ENCODE measurements at places on chromosomes 1 and 21.

- no peak for DNase-seq
Observed at GRCh38 chr1:24389231-24389678, 24.3 kb downstream of the STPG1 start.

- DNase-seq: no peak
Observed at GRCh38 chr1:25217598-25218232, 14.6 kb downstream of the SYF2 start.

GRCh38 chr1:204074274-204075138 lies 1.6 kb downstream of the SOX13 start:
- no peak for DNase-seq

GRCh38 chr1:17277511-17278159 lies 28.7 kb downstream of the PADI3 start:
- DNase-seq: no peak

DNA sequence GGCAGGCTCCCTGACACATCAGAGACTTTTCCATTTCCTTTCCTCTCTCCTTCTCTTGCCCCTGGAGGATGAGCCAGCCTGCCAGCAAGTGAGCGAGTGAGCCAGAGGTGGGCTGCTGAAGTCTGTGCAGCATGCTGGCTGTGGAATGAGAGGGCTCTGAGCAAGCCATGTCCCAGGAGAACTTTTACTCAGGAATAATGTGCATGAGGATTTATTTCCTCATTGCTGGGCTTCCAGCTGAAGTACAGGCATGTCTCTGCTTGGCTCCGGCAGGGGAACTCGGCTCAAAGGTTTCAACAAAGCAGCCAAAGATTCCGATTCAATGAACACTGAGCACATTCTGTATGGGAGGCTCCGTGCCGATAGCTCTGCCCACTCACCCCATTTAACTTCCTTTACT lies 43.7 kb downstream of the UBIAD1 start:
- DNase-seq: no peak

DNA sequence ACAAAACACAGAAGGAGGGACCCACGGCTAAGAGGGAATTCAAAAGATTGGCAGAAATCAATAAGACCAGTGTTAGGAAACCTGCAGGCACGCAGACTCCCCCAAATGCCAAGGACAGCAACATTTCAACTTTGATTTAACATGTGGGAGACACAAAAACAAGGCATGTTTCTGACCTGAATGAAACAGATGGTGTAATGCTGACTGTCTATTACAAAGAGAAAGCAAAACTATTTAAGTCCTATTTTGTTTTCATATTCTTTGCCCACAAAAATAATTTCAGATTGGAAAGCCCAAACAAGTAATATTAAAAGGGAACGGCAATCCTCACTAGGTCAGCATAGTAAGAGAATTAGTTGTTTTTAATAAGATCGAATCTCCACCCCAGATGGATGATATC lies 107.9 kb downstream of the S1PR1 start:
- no peak for DNase-seq

- no peak for DNase-seq
Observed at GRCh38 chr1:924656-925560, 1.2 kb downstream of the SAMD11 start.

DNA sequence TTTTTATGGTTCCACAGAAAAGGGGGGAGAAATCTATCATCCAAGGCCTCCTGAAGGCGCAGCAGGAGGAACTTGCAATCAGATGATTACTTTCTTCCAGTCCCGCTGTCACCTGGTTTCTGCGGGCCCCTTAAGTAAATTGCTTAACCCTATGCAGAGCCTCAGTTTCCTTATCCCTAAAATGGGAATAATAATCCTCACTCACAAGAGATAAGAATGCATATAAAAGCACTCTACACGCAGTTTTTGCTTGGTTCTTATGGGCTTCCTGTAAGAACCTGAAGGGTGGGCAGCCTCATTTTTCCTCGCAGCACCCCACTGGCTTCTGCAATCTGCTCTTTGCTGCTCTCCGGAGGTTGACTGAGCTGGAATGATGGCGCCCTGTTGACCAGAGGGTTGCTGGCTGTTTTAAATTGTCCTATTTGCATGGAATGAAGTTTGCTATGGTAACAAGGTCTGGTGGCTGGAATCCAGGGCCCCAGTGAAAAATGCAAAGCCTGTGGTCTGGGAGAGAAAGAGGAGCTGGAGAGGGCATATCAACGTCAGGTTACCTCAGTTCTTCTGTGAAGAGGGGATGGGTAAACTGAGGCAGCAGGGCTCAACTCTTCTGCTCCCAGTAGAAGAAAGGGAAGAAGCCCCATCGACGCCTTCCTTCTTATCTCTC lies 1.0 kb upstream of the KAZN start:
- DNase-seq: no peak

- DNase-seq: no peak
Observed at GRCh38 chr1:226737819-226738420, 1.2 kb downstream of the ITPKB start.

GRCh38 chr21:37257511-37257966 lies 9.6 kb downstream of the VPS26C start:
- no peak for DNase-seq

GRCh38 chr1:153953859-153954365 lies 4.5 kb downstream of the CRTC2 start:
- DNase-seq: no peak

DNA sequence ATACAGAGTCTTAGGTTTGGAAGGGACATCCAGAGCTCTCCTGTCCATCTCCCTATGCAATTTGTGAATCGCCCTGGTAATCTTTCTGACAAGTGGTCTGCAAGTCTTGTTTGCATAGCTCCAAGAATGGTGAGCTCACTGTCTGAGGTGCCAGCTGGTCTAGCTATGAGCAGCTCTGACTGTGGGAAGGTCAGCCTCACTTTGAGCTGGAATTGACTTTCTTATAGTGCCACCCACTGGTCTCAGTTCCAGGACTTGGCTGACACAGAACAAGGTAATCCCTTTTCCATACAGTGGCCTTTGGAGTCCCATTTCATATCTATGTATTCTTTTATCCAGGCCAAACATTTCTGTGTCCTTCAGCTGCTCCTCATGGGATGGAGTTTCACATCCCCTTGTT lies 95.6 kb upstream of the C8B start:
- DNase-seq: no peak

GRCh38 chr1:170670802-170671628 lies 7.1 kb downstream of the PRRX1 start:
- no peak for DNase-seq

DNA sequence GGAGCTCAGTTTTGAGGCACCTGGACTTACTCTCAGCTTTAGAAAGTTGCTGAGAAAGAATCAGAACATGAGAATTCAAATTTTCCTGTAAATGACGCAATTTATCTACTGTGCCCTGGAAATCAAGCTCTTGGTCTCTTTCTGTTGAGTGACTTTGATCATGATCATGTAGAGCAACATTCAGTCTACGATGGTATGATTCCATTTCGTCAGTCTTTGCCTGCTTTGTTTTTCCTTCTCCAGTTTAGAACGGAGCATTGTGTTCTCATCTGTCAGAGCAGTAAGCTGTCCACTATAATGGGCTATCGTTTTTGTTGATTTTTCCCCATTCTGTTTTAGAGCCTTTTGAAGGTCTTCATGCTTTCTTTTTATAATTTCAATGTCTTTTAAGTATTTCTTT lies 20.7 kb downstream of the SFT2D2 start:
- no peak for DNase-seq

DNA sequence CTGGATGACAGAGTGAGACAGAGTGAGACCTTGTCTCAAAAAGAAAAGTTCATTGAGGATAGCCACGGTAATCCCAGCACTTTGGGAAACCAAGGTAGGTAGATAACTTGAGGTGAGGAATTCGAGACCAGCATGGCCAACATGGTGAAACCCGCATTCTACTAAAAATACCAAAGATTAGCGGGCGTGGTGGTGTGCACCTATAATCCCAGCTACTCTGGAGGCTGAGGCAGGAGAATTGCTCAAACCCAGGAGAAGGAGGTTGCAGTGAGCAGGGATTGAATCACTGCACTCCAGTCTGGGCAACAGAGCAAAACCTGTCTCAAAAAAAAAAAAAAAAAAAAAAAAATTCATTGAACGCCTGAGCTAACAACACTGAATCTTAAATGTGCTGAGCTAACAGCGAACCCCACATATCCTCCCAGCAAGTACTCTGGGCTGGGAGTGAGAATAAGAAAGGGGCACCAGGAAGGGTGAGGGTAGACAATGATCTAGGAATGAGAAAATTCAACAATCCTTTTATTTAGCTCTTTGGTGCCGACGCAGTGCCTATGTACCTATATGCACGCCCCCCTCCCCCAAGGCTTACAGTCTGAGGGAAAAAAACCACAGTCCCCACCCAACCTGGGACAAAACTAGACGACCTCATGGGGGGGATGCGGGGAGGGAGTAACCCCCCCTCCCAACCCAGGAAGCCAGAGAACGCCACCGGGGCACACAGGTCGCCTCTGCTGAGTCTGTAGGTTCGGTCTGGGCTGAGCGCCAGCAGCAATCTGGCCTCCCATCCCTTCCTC lies 1.4 kb upstream of the CACNA1S start:
- DNase-seq: no peak

DNA sequence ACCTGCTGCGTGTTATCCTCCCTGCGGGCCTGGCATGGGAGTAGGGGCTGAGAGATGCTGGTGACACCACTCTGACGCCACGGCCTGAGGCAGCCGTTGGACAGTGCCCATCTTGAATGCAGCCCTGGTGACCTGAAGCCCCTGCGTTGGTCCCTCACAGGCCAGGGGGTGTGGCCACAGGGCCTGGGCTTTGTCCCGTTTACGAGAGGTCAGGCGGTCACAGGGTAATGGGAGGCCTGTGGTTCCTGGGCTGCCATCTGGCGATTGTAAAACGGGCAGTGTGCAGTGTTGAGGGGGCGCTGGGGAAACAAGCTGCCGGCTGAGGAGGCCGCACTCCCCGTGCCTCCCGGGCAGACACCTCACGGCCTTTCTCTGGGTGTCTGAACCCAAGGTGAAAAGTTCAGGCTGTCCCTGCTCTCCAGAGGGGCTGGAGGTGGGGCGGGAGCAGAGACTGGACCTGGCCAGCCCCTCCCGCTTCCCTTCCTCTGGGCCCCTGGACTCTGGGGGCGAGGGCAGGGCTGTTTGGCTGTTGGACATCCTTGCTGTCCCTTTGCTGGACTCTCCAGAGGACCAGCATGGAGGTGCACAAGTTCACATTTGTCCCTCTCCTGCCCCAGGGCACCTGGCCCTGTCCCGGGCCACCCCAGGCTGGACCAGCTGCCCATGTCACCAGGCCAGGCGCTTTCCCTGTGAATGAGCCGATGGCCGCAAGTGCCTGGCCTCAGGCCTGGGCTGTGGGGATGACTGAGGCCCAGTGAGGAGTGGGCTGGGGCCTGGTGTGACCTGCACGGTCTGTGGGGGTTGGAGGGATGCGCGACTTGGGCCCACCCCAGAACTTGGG lies 42.4 kb downstream of the SKI start:
- no peak for DNase-seq

DNA sequence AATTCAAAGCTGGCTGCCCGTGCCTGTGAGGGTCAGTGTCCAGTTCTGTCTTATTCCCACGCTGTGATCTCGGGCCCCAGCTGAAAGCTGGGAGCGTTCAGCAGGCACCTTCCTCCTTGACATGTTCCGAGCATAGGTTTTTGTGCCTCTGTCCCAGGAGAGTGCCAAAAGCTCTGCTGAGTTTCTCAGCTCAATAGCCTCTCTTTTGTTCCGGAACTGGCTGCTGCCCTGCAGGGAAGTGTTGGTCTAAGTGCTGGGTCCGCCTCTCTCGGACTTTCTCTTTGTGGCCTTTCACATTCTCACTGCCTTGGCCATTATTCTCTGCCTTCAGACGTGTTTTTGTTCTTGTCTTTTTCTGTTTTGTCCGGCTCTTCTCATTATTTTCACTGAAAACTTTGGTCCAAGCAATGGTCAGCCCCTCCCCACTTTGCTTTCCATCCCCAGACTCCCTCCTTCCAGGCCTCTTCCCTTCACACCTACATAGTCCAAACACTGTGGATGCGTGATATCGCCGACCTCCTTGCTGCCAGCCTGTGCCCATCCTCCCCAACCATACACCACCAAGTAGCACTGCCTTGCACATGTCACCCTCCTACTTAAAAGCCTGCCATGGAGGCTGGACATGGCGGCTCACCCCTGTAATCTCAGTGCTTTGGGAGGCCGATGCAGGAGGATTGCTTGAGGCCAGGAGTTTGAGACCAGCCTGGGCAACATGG lies 233.8 kb downstream of the RHOU start:
- no peak for DNase-seq

DNA sequence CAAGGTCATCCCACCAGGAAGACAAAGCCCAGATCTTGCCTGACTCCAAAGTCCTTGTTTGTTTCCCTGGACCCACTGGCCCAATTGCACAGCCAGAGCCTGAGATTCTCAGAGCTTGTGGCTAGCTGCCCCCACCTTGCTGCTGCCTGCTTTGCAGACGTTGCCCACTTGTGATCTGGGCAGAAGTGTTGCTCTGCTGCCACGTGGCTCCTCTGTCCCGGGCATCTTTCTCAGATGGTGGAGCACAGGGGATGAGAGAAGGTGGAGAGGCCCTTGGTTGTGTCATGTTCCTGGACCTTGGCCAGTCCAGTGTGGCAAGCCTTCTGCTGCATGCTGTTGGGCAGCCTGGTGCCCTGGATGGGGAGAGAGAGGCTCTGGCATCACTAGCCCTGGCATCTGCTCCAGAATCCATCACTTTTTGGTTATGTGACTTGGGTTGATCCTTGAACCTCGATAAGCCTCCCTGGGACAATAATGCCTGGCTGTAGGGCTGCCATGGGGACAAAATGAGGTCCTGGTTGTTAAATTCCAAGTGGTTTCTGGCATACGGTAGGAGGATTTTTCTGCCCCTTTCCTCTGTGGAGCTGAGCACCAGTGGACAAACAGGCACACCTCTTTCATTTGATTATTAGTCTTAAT lies 1.5 kb upstream of the NR0B2 start:
- no peak for DNase-seq

DNA sequence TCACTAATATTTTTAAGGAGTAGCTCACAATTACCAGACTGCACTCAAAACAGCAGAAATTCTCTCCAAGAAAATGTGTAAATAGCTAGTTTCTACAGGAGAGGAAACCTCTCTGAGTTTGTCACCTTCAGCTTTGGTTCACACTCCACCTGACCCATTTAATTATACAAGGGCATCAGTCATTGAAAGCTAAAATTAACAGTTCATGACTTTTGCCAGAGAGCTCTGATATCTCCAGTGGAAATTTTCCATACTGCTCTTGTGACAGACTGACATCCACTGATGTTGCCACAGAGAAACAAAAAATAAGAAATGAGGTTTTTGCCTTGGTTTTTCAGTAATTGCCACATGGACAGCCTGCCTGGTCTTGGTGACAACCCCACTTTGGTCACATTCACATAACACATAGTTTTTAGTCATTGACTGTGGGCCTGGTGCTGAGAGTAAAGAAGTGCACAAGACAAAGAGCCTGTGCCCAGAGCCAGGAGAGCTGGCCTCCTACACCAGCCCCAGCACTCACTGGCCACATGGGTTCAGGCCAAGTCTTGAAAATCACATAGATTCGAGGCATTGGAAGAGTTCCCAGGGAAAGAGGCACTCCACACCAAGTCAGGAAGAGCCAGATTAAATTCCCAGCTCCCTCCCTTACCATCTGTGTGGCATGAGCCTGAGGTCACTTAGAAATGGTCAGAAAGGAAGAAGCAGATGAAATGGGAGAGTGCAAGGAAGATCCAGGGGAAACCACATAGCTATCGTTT lies 13.8 kb upstream of the SIM2 start:
- no peak for DNase-seq

DNA sequence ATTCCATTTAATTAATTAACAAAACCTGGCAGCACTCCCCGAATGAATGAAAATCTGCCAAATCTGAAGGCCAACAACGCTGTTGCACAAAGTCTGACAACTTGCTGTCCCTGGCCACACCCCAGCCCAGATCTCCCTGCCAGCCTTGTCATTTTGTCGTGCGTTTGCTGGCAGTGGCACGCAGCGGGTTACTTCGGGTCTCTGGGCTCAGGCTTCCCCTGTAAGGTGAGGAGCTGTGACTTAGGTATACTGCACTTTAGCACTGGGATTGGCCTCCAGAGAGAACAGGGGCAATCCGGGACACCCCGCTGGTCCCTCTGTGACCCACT lies 34.3 kb upstream of the SIM2 start:
- no peak for DNase-seq

Data from cortex of kidney (tissue), 1 donor.